SJCRH30 (cell line): ENCODE measurements at places on chromosomes 16 and 17.

GRCh38 chr17:34584805-34585416, 5.5 kb downstream of the TMEM132E start:
- no peak for DNase-seq

DNA sequence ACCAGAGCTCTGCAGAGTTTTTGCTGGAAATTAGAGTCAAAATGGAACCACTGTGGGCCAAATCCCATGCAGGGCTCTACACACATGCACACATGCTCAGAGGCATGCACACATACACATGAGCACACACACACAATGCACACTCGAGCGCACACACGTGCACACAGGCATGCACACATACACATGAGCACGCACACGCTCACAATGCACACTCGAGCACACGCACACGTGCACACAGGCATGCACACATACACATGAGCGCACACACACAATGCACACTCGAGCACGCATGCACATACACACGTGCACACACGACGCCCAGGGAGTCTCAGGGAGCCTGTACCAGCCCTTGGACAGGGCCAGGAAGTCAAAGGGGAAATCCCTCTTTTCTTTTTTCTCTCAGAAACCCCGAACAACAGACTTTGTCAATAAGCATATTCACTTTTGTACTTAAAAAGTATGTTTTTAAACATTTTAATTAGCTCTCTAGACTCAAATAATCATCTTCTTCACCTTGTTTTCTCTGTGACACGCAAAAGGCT, 8.5 kb upstream of the METRNL start:
- DNase-seq = no peak

DNA sequence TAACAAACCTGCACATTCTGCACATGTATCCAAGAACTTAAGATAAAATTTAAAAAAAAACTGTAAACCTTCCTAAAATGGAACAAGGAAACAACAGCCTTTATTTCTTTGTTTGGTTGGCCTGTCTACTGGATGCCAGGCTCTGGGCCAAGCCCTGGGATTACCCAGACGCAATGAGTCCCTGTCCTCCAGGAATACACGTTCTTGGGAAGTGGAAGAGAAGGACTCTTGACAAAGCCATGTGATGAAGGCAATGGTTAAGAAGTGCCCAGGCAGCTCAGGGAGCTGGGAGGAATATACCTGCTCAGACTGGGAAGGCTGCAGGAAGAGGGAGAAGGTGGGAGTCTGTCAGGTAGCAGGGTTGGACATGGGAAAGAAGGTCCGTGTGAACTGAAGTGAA, 115.4 kb downstream of the AXIN2 start:
- no peak for DNase-seq

DNA sequence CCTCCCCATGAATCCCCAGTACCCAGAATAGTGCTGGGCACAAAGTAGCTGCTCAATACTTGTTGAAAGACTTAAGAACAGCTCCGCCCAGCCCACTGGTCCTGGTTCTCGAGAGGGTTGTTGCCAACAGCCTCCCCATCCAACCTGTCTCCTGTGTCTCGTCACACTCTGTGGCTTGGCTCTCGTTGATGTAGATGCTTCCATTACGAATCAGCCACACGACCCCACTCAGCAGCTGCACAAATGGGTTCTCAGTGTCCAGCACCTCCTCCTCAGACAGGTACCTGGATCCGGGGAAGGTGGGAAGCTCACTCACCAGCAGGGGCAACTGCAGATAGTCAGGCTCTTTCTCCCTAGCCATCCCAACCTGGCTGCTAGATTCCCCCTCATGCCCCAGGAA, 2.1 kb downstream of the NAGPA start:
- no peak for DNase-seq

DNA sequence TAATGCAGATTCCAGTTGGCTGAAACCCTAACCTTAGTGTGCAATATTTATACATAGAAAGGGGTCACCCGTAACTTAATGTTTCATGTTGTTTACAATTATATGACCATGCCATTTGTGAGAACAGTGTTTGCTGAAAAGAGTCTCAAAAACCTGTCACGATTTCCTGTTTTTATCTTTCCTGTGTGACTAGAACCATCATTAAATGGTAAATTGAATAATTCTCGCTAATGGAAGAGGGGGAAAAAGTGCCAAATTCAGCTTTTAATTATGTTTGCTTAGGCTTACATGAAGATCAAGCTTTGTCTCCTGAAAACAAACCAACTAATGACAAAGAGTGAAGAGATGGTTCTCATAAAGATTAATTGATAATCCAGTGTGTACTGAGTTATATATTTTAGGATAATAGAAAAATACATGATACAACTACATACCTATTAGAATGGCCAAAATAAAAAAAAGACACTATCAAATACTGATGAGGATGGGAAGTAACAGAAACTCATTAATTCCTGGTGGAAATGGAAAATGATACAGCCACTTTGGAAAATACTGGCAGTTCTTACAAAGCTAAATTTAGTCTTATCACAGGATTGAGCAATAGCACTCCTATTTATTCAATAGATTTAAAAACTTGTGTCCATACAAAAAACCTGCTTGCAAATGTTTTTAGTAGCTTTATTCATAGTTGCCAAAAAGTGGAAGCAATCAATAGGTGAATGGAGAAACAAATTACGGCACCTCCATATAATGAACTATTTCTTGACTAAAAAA, 141.7 kb downstream of the CDK5R1 start:
- no peak for DNase-seq

DNA sequence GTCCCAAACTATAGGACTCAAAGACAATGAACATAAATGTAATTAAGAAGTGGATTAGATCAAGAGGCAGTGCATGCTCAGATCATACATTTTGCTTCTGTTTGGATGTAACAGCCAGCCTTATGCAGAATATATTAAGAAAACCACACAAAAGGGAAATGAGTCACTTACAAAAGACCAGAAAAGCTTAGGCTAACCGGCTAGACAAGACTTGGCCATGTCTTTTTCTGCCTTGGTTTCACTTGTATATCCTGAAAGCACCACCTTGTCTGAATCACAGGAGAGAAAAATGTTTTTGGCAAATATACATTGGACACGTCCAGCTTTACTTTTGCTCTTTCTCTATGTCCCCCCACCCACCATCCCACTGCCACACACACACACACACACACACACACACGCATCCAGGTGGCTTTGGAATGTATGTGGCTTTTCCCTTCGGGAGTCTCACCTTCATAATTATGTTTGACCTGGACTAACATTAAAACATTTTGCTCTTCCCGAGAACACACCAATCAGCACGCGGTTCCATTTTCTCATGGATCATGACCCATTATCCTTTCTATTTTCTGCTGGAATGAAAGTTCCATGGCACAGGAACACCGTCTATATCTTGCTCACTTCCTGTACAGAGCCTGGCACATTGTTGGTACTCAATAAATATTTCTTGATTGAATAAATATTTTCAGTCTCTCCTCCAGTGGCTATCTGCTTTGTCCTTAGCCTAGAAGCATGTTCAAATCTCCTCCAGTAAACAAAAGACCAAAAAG, 64.6 kb downstream of the CDK5R1 start:
- no peak for DNase-seq

DNA sequence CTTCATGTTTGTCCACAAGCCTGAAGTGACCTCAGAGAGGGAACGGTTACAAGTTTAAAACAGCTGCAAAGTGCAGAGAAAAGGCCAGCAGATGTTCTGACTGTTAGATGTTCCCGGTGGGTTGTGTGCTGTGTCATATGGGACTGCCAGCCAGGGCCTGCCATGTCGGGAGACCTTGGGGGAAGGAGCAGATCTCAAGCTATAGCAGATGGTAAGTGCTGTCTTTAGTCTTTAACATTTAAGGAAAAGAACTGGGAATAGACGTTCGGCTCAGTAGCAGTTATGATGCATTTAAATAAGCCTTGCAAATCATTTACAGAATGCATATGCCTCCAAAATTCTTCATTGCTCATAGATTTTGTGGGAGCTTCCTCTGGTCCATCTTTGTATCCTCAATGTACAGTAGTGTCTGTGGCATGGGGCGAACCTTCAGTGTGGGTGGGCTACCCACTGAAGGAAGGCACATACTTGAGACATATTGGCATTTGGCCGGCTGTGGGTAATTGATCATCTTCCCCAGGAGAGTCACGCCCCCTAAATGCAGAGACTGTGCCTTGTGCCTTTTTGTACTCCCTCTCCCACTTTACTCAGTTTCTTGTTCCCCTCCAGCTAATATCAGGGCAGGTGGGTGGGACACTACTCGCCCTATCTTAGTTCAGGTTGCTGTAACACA, 131.9 kb downstream of the NPIPB5 start:
- DNase-seq = no peak

DNA sequence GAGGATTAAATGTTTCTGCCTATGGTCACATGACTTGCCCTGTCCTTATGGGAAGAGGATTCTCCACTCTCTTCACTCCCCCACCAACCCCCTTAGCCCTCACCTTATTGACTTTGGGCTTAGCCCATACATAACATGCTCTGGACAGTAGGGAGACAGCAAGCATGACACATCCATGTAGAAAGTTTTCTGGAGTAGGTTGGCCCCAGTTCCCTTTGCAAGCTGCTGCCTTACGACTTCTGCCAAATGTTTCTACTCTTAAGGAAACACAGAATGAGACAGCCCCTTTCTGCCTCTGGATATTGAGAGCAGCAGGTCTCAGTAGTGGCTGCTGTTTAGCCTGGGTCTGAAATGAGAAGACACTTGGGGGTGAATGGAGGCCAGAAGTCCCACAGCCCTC, 282.2 kb downstream of the MAP2K6 start:
- no peak for DNase-seq

DNA sequence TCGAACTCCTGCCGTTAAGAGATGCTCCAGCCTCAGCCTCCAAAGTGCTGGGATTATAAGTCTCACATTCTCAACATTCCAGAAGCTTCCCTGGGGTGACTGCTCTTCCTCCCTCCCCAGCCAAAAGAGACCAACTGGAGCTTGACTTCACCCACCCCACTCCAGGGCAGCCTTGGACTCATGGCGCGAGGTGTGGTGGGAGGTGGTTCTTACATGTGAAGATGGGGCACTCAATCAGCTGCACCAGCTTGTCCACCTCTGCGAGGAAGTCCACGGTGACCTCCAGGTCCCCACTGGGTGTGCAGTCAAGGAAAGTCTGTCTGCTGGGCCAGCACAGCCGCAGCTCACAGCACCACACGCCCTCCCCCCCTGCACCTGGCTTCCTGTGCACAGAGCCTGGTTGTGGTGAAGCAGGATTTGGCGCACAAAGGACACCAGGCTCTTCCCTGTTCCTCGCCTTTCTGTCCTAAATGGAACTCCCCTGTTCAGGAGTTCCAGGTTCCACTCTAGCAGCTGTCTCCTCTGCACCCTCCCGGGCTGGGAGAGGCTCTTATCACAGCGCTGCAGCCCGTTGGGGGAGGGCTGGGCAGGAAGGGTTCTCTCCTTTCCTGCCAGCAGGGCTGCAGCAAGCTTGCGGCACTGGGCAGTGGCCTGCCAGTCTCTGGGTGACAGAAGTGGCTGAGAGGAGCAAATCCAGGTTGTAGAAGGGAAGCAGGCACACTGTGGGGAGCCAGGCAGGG, 9.6 kb upstream of the MTSS2 start:
- DNase-seq = peak; percentile 92

DNA sequence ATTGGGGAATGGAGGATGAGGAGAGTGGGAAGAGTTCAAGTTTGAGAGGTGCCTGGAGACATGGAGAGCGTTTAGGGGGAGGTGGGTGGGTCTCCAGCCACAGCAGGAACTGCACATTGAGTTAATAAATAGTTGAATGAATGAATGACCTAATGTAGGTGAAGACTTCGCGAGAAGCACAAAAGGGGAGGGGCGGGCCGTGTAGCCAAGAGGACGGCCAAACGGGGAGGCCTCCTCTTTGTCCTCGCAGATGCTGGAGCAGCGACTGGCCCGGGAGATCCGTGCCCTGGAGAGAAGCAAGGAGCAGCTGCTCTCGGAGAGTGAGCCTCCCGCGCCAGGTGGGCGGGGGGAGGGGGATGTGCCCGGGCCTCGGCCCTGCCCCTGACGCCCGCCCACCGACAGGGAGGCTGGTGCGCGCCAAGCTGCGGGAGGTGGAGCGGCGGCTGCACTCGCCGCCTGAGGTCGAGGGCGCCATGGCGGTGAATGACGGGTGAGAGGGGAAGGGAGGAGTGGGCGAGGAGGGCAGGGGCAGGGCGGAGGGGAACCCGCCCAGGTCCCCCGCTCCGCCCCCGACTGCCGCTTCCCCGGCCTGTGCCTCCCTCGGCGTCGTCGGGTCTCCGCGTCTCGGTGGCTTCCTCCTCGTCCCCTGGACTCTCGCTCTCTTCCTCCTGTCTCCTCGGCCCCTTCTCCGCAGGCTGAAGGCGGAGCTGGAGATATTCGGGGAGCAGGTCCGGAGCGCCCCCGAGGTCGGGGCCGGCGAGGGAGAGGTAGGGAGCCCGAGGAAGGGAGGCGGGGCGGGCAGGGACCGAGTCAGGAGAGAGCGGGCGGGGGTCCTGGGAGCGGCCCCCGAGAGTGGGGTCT, 12.9 kb downstream of the SYCE1L start:
- peak; percentile 54 for DNase-seq

- DNase-seq = no peak
Measured at GRCh38 chr17:34758316-34758715, 178.9 kb downstream of the TMEM132E start.

DNA sequence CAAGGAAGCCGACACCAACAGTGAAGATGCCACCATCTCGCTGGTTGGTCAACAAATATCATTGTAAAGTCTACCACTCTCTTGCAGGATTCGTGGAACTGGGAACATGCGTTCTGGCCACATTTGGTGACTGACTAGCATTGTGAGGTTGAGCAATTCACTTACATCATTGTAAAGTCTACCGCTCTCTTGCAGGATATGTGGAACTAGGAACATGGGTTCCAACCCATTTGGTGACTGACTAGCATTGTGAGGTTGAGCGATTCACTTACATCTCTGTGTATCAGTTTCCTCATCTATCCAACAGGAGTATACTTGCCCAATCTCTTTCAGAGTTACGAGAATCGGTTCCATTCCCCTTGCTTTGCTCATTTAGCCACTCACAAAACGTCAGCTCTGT, 42.6 kb upstream of the RPH3AL start:
- DNase-seq = no peak

GRCh38 chr17:73936908-73937627, 266.4 kb upstream of the RPL38 start:
- DNase-seq = no peak

GRCh38 chr16:27819356-27819755, 244.2 kb downstream of the GSG1L start:
- no peak for DNase-seq

GRCh38 chr16:70679671-70680494, 6.0 kb downstream of the MTSS2 start:
- no peak for DNase-seq

DNA sequence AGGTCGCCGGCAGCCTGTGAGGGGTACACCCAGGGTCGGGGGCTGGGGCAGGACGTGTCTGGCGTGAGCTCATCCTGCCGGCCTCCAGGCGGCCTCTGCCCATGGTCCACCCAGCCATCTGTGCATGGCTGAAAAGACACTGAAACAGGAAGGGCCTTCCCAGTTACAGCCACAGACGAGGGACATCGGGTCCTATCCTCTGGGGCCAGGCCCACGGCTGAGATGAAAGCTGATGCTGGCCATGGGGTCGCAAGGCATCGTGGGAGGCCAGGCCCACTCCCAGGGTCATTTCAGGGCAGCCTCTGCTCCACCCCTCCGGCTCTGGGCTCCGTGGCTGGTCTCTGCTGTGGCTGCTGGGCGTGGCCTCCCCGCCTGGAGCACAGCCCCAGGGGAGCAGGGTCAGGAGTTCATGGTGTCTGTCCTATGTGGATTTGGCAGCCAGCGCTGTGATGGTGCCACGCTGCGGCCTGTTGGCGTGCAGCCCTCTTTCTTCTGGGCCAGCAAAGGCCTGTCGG, 16.6 kb upstream of the ATP6V0C start:
- DNase-seq = peak; percentile 83
